ENCODE measurements at places on chromosomes 1 and 21.

GRCh38 chr1:176149939-176150807, 56.9 kb downstream of the COP1 start:
- no peak for DNase-seq

GRCh38 chr21:24204641-24205040, 1402.6 kb downstream of the MRPL39 start:
- no peak for DNase-seq

DNA sequence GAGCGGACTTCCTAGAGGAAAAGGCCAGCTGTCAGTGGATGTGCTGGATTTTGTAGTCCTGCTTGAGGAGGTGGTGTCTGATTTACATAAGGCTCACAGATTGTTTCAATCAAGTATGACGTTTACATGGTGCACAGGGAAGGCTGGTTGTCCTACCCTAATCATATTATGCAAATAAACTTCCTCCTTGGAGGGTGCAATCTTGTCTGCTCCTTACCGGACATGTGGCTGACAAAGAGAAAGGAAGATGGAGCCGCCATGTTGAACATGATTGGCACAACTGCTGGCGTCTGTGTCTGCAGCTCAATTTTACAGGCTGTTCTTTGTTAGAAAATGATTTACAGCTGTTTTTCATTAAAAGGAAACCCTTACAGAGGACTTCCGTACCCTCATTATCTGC, 1656.1 kb downstream of the KCNT2 start:
- DNase-seq: no peak

DNA sequence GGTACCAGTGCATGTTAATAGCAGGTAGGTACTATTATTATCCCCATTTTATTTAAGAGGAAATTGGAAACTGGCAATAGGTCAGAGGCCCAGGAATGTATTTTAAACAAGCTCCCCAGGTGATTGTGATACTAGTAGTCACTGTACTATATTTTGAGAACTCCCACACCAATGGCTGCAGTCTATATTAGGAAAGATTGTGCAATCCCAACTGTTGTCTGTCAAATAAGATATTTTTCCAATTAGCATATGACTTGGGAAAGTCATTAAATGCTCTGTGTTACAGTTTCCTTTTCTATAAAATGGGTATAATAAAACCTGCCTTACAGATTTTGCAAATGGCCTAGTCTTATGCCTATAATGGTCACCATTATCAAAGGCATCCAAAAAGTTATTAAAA, 94.2 kb upstream of the DMRTA2 start:
- no peak for DNase-seq

DNA sequence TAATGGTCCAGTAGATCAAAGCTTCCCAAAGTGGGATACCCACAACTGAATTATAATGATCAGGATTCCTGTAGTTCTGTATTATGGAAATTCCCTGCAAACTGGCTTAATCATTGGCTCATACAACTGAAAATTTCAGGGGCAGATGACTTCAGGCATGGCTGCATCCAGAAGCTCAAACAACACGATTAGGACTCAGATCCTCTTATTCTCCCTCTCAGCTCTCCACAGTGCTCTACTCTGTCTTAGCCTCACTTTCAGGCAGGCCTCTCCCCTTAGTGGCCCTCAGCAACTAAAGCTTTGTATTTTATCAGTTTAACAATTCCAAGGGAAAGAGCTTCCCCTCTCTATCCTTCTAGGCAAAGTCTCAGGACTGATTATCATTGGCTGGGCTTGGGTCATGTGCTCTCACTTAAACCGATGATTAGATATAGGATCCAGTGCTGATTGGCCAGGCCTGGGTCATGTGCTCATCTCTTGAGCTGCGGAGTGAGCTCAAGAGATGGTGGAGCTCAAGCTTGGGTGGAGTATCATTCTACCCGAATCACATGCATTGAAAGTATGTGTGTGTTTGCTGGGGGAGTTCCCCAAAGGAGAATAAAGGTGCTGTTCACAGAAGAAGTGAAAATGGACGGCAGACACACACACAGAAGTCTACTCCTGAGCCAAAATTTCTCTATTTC, 57.9 kb upstream of the RUNX3 start:
- no peak for DNase-seq

GRCh38 chr1:225998560-225999226, 450 bp downstream of the SDE2 start:
- DNase-seq: no peak

DNA sequence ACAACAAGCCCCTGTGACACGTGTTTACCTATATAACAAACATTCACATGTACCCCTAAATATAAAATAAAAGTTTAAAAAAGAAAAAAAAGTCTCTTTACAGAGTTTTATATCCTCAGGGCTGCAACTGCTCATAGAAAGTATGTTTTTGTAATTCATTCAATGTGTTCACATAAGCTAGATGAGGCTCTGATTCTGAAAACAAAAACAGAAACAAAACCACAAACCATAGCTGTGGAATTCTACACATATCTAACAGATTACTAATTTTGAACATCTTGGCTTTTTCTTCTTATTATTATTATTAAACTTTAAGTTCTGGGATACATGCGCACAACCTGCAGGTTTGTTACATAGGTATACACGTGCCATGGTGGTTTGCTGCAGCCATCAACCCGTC, 579.6 kb upstream of the ZRANB2 start:
- no peak for DNase-seq

- peak; percentile 95 for DNase-seq
These were observed 10.8 kb downstream of the ADAMTSL4 start for GRCh38 chr1:150560011-150560438.

DNA sequence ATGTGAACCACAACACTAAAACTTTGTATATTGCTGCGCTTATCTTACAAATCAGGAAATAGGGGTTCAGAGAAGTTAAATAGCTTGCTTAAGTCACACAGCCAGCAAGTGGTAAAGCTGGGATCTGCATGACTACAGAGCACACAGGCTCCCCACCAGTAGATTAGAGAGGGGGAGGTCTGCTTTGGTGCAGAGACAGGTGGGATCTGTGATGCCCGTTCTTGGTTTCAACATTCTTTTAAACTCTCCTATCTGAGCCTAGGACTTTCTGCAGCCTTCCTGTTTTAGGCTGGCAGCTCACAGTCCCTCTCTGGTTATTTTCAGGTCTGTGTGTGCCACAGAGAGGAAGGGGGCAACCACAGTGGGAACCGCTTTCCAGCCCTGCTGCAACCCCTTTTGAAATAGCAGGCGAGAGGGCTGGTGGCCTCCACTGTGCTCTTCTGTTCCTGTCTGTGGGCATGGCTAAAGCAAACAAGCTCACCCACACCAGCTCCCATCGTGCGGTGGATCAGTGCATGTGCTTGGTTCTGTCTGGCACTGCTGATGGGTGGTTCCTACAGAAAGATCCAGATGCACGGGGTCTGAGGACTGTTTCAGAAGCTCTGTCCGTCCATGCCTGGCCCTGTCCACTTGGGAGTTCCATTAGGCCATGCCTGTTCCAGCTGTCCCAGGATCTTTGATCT, 1.7 kb upstream of the IL6R start:
- DNase-seq: no peak

GRCh38 chr1:245054507-245055270, 100.1 kb upstream of the KIF26B start:
- no peak for DNase-seq

DNA sequence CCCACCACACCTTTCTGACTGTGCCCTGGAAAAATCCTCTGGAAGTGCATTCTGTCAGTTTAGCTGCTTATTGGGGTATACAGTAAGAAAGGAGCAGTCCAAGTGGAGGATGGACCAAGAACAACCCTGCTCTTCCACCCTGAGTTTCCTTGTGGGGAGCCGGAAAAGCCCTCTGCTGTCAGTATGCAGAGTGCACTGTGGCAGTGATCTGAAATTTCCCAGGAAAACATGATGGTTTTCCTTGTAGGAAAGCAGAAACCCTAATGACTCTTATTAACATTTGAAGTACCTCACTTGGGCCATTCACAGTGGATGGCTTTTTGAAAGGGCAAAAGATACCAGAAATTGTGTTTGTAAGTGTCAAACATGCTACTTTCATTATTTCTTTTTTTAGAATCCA, 20.5 kb downstream of the ELAVL4 start:
- no peak for DNase-seq

- DNase-seq: no peak
These were observed 10.1 kb downstream of the HLX start for GRCh38 chr1:220889333-220889732.

GRCh38 chr1:17723684-17724083, 31.4 kb upstream of the ACTL8 start:
- DNase-seq: peak; percentile 75

GRCh38 chr1:95407131-95407885, 173.3 kb downstream of the RWDD3 start:
- peak; percentile 58 for DNase-seq

GRCh38 chr1:197989058-197989457, 71.9 kb downstream of the LHX9 start:
- DNase-seq: no peak

- DNase-seq: peak; percentile 53
These were observed 3.4 kb downstream of the USP33 start for GRCh38 chr1:77756052-77756754.

DNA sequence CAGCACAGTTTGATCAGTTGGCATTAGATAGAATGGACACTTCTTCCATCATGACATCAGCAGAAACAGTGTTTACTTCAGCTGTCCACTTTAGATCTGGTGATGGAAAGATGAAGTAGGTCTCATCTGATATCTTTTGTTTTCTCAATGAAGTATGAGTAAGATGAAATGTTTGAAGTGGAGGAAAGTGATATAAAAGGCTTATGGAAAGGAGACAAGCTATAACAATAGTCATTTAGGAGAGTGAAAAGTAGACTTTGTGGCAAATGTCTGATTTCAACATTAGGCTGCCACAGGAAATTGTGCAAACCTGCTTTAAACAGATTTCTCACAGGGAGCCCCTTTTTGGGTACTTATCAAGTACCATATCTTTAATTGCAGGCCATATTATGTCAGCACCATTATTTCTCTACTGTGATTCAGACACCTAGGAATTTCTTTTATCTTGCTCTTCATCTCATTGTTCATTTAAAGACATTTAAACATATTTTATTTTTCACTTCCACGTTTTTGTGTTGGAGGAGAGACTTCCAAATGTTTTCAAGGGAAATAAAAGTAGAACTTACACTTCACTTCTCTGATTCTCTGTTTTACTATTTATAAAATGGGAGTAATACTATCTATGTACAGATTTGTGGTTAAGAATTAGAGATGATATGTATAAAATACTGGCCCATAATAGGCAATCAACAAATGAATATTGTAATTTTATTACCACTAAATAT, 18.1 kb downstream of the PDC start:
- DNase-seq: no peak

GRCh38 chr1:53334781-53335180, 6.9 kb upstream of the LRP8 start:
- DNase-seq: no peak

DNA sequence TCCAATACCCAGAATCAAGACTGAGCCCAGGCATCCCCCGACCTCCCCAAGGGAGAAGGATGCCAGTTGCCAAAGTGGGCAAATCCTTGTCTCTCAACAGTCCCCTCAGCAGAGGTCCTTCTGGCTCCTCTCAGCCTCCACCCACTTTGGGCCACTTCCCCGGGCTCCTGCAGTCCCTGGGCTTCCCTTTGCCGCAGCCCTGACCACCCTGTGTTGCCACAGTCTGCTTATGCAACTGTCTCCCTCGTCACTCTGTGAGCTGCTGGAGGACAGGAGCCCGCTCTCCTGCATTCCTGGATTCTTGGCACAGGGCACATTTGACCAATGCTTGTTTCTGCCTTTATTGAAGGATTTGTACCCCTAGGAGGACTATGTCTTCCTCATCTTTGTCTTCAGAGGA, 2.9 kb upstream of the LRP8 start:
- peak; percentile 36 for DNase-seq

DNA sequence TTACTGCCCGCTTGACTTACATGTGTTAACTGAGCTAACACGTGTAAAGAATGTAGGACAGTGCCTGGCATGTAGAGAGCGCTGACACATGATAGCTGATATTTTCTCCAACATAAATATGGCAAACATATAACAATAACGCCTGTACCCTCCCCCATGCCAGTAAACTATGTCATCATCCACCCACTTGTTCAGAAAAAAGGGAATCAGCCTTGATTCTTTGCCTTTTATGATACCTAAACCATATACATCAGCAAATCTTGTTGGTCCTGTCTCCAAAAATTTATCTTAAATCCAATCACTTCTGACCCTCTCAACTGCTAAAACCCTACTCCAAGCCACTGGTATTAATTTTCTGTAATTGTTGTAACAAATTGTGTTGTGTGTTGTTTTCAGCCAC, 1.1 kb upstream of the ZNF692 start:
- DNase-seq: no peak

GRCh38 chr1:234361102-234361603, 12.1 kb upstream of the COA6 start:
- no peak for DNase-seq

GRCh38 chr1:244837597-244838258, 2.3 kb downstream of the COX20 start:
- no peak for DNase-seq

- peak; percentile 57 for DNase-seq
These were observed 466.2 kb upstream of the PBX1 start for GRCh38 chr1:164092603-164093353.

DNA sequence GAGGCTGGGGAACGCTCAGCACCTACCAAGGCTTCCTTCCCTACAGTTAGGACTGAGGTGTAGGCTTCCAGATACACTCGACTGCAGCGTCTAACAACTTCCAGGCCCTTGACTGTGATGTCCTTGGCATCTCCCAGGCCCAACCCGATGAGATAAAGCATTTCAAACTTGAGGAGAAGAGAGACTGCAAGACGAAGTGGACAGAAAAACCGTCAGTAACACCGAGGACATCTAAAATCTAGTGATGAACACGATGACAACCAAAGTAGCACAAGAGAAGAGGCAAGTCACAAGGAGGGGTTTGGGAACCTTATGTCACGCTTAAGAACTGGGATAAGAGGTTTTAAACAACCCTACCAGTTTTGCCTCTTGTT, 314 bp downstream of the DPH5 start:
- peak; percentile 74 for DNase-seq

DNA sequence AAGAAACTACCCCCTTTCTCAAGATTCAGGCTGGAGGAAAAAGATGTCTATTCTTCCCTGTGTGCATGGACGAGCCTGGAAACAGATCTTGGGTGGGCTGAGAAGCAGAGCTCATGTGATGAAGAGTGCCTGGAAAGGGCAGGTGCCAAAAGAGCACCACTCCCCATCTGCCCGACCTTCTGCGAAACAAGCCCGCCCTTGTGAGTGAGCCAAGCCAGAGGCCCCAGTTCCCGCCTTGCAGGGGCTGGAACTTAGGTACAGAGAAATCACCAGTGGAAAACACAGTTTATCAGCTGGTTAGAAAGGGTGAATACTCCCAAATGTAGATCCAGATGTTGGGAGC, 26.7 kb upstream of the A3GALT2 start:
- no peak for DNase-seq

- no peak for DNase-seq
These were observed 179.5 kb downstream of the GALNT2 start for GRCh38 chr1:230246551-230246950.

GRCh38 chr1:1973716-1974642, 29.6 kb downstream of the CFAP74 start:
- DNase-seq: peak; percentile 49
